Activated naive CD4-positive, alpha-beta T cell treated with anti-CD3 and anti-CD28 coated beads, Interleukin-2, amount 10 ng/mL, durations not matched to agents 7 days and 5 days (primary cell): ENCODE measurements at places on chromosomes 2 and 18.
A peak's percentile ranks its signal among the peaks of the same experiment; 100 is the strongest.

- no peak for DNase-seq
Observed at GRCh38 chr2:102166189-102166845, 20.5 kb upstream of the IL1RL2 start.

GRCh38 chr2:231053846-231054245 lies 2.8 kb upstream of the PSMD1 start:
- DNase-seq: no peak

DNA sequence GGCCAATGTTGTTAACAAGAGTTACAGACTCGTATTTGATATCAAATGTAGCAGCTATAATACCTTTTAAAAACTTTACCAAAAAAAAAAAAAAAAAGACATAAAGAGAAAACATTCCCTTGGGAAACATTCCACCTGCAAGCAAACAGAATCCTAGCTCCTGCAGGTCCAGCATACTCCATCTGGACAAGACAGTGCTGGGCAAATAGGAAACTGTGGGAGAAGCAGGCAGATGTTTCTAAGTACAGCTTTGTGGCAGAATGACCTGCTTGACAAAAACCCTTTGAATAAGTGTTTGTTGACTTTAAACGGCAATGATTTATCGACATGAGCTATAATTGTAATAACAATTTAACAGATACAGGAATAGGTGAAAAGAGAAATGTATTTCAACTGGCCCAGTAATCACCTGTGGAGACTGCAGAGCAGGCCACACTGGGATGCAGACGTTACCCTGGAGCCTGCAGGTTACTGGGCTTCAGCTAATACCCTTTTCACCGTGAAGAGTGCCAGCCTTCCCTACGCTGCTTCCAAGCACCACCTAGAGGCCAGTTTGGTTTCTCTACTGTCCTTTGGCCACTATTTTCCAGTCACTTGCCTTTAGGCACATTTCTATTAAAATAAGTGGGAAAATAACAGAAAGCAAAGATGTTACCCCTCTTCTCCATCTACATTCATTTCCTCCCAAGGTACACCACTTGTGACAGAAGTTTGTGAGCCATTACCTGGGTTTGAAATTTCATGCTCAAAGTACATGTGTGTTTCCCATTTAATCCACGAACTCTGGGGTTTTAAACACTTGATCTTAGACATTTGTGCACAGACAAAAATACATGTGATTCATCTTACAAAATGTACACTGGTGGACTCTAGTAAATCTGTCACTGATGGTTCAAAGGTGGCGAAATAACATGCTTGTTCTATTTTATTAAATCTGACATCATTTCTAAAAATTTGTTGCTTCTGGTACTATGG lies 96.9 kb upstream of the ZNF397 start:
- peak; percentile 54 for DNase-seq

GRCh38 chr18:72697706-72698105 lies 153.6 kb upstream of the CBLN2 start:
- DNase-seq: no peak

DNA sequence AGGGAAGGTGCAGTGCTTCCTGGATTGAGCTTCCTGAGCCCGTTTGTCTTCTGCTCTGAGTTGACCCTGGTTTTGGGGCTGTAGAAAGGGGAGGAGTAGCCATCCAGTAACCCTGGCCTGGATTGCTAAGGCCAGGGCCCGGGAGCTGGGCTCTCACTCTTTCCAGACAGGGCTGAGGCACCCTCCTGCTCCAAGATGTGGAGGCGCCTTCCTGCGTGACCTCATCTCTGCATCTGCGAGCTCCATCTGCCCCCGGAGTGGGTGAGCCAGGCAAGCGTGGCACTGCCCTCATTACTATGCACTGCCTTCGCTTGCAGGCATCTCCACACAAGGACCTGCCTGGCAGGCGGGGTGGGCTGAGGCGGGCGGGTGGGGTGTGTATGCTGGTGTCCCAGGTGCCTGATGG lies 58.0 kb downstream of the RAB31 start:
- no peak for DNase-seq

DNA sequence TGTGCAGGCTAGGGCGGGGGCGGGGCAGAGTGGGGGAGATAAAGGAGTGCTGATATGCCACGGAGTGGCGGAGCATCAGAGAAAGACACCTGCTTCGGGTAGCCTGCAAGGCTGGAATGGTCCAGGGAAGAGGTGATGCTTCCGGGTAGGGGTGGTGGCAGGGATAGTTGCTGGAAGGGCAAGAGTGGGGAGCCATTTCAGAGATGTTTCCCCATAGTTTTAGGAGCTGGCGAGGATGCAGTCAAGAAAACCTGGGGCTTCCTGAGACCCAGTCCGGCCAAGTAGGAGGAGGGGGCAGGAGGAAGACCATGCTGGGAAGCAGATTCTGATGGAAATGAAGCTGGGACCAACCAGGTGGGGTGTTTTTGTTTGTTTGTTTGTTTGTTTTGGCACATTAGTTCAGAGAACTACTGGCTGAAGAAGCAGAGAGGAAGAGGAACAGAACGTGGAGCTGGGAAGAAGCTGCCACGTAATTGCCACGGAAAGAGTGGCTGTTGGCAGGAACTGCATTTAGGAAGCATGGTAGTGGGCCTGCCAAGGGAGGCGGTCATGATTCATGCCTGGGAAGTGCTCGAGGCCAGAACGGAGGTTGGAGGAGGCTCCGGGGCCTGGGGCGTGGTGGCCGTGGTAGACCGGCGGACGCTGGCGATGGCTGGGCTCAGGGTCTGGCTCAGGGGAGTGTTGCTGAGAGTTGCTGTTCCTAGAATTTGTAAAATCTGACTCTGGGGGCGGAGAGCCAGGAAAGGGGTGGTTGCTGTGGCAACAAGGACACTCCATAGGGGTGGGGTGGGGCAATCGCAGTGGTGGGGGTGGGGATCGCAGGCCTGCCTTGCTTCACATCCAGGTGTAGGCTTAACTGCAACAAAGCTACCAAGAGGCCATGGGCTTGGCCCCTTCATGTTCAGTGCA lies 8.6 kb upstream of the INPP5D start:
- DNase-seq: no peak

DNA sequence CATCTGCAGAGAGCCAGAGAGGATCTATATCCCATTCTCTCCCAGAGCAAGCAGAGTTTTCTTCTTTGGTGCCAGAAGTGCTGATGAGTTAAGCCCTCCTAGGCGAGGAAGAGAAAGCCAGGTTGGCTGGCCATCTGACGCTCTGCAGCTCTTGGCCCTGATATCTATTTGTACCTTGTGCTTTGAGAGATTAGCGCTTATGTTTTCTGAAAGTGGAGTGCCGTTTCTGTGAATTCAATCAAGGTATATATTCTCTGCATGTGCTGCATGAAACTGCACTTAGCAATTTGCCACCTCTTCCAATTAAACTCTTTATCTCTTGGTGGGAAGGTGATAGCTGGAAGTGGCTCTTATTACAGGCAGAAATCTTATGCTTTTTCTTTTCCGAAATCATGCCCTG lies 177.5 kb downstream of the LPIN1 start:
- DNase-seq: no peak

DNA sequence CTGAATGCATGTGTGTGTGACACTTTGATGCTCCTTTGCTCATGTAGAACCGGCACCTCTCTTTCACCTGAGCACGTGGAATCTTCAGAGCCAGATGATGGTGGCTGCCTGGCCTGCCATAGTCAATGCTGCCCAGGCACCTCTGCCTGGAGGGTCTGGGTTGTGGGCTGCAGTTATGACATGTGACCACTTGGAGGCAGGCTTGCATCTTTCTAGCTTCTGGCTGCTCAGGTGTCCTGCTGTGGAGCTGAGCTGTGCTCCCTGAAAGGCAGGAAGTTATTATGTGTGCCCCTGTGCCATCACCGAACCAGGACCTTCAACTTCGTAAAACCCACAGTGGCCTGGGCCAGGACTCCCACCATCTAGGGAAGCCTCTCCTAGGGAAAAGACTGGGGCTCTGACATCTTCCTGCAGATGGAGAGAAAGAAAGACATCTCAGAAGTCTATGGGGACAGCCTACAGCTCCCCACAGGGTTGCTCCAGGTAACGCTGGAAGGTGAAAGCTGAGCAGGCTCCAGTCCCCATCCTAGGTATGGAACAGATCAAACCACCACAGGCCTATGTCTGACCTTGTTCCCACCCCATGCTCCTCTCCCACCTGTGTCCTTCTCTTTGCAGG lies 30.2 kb downstream of the PSD4 start:
- peak; percentile 84 for DNase-seq

- peak; percentile 43 for DNase-seq
Observed at GRCh38 chr2:197197895-197198311, 112.7 kb downstream of the ANKRD44 start.

- DNase-seq: no peak
Observed at GRCh38 chr2:181234487-181234891, 222.7 kb upstream of the ITGA4 start.

GRCh38 chr18:23756590-23757436 lies 67.6 kb downstream of the LAMA3 start:
- DNase-seq: no peak

DNA sequence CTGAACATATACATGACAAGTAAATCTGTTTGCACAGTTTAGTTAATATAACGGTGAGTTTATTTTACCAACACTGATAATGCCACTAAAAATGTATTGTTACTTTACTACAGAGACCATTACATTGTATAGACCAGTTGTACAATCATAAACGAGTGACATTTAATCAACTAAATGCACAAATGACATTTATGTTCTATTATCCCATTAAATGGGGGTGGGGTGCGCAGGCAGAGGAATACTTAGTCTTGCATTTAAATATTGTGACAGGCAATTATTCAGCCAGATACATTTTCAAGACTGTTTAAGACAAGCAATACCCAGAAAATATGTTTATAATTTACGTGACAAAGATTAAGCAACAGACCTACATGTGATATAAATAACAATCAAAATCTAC lies 72.0 kb upstream of the CHAC2 start:
- DNase-seq: no peak

DNA sequence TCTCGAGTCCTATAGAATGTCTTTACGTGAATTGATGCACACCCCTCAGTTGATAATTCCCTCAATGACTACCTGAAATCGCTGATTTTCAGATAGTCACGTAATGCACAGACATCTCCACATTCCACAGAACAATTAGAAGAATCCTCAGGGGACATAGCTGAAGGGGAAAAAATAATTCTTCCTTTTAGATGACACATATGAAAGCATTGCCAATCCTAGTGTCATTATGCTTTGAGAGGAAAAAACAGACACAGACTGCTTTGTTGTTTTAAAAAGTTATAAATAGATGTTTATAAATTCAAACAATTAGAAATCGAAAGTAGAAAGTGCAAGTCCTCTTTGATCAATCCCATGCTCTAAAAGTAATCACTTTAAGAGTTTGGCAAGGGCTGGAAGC lies 100.6 kb upstream of the FN1 start:
- no peak for DNase-seq

DNA sequence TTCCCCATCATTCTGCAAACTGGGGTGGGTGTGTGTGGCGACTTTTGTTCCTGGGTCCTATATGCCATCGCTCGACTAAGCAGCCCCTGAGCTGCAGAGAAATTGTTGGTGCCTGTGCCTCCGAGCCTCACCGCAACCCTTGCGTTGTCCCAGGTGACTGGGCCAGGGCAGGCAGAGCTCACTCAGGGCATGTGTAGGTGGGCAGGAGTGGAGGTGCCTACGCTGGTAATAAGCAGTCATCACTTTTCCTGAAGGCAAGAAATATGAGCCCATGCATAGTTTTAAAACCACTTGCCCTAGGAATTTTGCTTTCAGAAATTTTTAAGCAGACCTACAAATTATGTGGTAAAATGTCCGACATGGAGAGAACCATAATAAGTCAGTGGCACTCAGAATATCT lies 197.8 kb downstream of the SMAD7 start:
- no peak for DNase-seq

GRCh38 chr2:224775647-224776046 lies 59.5 kb upstream of the CCDC195 start:
- no peak for DNase-seq

- DNase-seq: no peak
Observed at GRCh38 chr2:175823002-175823706, 178.9 kb downstream of the LNPK start.

DNA sequence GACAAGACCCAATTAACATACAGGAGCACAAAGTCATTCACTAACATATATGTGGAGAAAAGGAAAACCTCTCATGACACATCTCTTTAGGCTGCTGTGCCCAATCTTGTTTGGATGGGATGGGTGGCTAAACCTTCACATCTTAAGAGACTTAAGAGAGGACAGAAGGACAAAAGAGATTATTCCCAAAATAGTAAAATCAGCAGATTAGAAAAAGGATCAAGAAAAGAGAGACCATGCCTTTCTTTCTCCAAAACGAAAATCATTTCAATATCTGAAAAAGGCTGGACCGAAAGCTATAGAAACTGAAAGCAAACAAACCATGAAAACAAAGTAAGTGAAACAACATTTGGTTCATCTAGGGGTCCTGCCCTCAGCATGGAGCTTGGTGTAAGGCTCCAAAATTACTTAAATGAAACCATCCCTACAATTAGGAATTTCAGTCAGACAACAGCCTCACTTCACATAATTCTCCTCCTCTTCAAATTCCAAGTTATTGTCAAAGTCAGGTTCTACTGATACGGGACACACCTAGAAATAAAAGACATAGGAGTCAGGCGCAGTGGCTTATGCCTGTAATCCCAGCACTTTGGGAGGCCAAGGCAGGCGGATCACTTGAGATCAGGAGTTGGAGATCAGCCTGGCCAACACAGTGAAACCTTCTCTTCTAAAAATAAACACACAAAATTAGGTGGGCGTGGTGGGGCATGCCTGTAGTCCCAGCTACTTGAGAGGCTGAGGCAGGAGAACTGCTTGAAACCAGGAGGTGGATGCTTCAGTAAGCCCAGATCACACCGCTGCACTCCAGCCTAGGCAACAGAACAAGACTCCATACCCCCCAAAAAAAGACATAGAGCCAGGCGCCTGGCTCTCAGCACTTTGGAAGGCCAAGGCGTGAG lies 5.2 kb downstream of the STARD7 start:
- no peak for DNase-seq

- peak; percentile 90 for DNase-seq
Observed at GRCh38 chr18:77063260-77063659, 69.3 kb downstream of the MBP start.
